Fibroblast of the aortic adventitia (primary cell): ENCODE measurements at places on chromosomes 16 and 17.

- DNase-seq, result peak; percentile 51
Observed at GRCh38 chr17:40035162-40035559, 19.0 kb downstream of the MED24 start.

GRCh38 chr16:66081775-66082366 lies 284.6 kb upstream of the CDH5 start:
- peak; percentile 77 for DNase-seq

DNA sequence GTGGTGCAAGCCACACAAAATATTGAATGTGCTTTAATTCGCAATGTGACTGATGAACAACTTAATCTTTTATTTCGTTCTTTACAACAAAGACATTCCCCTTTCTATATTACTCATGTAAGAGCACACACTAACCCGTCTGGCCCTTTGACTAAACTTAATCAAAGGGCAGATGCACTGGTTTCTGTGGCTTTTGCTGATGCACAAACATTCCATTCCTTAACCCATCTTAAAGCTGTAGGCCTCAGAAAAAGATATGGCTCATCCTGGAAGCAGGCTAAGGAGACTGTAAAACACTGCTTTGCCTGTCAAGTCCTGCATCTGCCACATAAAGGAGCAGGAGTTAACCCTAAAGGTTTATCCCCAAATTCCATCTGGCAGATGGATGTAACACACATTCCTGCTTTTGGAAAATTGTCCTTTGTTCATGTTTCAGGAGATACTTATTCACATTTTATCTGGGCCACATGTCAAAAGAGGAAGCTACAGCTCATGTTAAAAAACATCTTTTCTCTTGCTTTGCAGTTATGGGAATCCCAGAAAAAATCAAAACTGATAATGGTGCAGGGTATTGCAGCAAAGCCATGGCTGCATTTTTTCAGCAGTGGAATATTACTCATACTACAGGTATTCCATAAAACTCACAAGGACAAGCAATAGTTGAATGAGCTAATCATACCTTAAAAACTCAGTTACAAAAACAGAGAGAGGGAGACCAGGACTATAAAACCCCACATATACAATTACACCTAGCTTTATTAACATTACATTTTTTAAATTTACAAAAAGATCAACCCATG lies 137.2 kb downstream of the AHSP start:
- no peak for DNase-seq

DNA sequence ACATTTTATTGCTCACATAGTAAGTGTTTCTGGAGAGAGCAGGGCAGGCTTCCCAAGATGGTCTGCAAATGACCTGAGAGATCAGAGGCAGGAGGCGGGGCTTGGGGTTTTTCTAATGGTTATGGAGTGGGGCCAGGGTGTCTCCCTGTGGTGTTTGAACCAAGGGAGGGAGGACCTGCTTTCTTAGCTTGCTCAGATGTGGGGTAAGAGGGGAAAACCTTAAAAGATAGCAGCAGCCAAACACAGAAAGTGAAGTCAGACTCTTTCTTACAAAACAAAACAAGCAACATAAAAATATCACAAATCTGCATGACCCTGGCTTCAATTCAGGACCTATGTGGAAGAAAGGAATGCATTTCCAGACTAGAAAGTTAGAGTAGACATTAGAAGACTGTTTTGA lies 22.9 kb upstream of the DNAJA2 start:
- peak; percentile 11 for DNase-seq
